ENCODE measurements at places on chromosomes 2 and 18.

GRCh38 chr2:205889114-205889513 is 196.9 kb downstream of the INO80D start:
- no peak for DNase-seq

- no peak for DNase-seq
Measured at GRCh38 chr2:25030702-25031101, 11.2 kb upstream of the EFR3B start.

DNA sequence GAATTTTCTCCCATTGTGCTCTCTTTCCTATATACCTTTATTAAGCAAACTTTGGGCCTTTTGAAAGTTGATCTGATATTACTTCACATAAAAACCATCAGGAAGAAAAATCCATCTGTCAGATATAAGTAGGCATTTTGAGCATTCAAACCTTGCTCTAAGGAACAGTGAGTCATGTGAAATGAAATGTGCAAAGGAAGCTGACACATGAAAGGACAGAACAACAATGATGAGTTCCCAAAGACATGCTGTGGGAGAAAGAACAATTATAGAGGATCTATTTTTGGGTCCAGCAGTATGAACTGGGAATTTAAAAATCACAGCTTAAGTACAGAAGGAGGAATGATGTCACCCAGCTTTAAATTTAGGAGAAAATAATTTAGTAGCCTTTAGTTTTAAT is 18.1 kb downstream of the CALCRL start:
- DNase-seq: no peak

DNA sequence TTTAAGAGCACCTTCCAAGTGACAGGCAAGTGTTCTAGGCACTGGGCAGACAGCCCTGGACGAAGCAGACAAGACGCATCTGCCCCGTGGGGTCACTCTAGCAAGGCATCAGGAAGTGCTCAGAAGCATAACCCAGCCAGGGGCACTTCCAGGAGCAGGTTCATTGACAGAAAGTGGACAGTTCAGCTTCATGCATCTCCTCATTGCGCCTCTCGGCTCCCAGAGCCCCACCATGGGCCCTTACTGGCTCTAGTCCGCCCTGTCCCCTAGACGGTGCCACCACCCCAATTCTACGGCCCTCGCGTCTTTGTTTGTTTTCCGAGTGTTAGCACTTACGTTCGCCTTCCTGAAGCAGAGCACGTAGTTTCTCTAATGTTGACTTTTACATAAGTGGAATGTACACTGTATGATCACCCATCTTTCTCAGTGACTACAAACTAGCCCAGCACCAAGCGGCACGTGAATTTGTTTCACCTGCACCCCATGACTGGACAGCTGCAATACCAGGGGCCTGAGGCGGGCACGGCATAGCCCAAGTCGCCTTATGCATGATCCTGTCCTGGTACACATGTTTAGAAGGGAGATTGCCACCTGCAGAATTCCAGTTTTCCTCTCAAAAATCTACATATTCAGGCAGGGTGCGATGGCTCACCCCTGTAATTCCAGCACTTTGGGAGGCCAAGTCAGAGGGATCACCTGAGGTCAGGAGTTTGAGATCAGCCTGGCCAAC is 33.2 kb downstream of the SNED1 start:
- no peak for DNase-seq

DNA sequence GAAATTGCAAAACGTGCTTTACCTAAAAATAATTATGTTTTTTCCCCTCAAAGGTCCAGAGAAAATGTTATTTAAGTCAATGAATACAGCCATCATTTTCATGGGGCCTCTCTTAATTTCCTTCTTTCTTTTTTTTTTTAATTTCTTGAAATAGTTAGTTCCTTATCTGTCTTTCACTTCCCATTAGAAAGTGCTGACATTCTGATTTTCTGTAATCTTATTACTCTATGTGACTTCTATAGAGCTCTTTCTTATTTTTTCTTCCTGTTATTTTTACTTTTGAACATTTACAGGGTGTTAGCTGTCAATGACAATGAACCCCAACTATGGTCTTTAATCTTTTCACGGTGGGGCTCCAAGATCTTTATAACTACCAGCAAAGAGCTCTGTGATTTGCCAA is 30.0 kb downstream of the CTLA4 start:
- no peak for DNase-seq

DNA sequence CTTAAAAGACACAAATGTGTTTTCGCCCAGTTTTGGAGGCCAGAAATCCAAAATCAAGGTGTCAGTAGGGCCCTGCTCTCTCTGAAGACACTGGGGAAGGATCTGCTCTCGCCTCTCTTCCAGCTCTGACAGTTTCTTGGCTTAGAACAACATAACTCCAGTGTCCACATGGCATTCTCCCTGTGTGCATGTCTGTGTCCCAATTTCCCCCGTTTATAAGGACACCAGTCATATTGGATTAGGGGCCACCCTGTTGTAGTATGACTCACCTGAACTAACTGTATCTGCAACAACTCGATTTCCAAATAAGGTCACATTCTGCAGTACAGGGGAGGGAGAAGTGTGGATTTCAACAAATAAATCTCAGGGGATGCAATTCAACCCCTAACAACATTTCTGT is 263.2 kb downstream of the SS18 start:
- no peak for DNase-seq

DNA sequence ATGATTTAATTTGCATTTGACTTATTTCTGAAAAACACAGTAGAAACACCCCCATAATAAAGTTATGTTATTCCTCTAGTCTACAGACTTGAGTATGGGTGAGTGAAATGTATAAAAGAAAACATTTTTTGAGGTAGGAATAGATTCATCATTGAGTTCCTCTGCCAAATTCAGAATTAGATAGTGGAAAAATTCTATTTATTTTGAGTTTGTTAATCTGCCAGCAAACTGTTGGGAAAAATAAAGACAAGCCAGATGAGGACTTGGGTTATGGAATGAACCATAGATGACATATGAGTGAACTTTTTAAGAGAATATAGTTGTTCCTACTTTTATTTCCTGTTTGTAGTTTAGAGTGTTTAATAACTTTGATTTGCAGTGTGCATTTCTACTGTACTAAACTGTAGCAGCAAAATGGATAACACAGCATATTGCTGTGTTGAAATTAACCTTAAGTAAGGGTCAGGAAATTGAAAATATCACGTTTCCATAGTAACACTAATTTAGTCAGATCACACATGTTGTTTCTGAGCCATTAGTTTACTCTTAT is 35.6 kb upstream of the PNPT1 start:
- DNase-seq: no peak

- DNase-seq: no peak
Measured at GRCh38 chr2:117712684-117713083, 101.8 kb upstream of the DDX18 start.

Measured in stimulated activated CD8-positive, alpha-beta memory T cell treated with anti-CD3 and anti-CD28 coated beads, Interleukin-15, amount 100 ng/mL, for 48 hours (primary cell).